HT1080 (cell line): ENCODE measurements at places on chromosomes 6 and 20. TPM values are rescaled to one million over a fixed set of nuclear protein-coding genes. Genes with fewer than 3 reads are reported as not detected.

COL21A1 gene
- total RNA-seq: 0.08 and 0.10 TPM in 2 replicates

SPTLC3 gene
- 6.5 and 8.6 TPM in 2 replicates for total RNA-seq

DNA sequence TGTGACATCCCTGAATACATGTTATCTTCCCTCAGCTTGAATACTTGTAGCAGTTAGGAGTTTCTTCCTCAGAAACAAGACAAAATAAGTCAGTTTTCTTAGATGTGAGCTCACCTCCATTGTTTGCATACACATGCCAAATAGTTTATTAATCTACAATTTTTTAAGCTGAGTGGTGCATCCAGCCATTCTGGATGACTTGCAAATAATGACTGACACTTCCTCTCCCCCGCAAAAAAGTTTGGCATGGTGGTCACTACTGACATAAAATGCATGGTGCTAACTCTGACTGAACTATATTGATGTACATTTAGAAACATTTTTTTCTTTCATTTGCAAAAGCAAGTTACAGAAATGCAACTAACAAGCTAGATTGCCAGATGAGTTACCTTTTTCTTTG, 55.5 kb downstream of the CYB5R4 start:
- no peak for DNase-seq

DNA sequence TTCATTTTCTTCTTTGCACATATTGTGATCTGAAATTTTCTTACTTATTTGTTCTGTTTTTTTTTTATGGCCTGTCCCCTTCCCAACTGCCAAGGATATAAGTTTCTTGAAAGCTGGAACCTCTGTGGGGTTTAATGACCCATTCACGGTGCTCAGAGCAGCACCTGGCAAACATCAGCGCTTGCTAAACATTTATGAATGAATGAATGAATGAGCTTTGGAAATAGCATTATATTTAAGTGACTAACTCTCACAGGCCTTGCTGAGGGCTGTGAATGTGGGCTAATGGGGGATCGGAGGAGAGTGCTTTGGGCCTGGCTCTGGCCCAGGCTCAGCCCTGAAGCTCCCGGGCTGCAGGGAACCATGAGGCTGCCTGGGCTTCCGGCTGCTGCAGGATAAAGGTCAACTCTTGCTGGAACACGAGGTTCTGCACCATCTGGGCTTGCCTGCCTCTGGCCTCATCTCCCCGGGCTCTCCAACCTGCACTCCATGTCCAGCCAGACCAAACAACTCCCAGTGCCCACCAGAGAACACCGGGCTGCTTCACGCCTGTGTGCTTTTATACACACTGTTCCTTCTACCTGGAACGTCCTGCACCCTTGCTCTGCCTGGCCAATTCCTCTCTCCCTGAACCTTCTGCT, 14.6 kb upstream of the ARMC12 start:
- DNase-seq: no peak

DNA sequence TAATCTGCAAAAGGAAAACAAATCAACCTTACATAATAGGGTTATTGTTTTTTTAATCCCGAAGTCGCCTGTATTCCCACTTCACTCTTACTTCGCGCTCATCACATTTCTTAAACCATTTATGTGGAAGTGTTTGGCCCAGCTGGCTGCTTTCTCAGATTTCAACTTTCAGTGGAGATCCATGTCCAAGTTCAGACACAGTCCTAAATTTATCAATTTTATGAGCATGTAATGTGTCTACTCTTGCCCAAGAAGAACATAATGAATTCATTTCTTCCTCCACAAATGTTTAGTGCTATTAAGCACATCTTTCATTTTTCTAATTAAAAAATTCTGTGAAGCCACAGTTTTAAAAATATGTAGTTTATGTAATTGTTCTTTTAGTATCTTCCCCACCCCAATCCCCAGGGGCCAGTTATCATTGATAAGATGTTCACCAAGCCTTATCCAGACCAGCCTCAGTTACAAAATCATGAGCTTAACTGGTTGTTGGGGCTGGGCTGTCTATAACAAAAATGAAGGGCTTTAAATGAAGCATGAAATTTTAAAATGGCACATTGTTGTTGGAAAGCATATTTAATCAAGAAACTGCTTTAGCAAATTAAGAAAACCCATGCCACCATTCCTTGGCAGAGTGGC, 151.7 kb downstream of the UST start:
- DNase-seq: no peak
